Astrocyte of the spinal cord (primary cell): ENCODE measurements at places on chromosomes 6 and 20.
A peak's percentile ranks its signal among the peaks of the same experiment; 100 is the strongest.

- DNase-seq: no peak
These were observed 12.2 kb downstream of the FGD2 start for GRCh38 chr6:37017606-37018197.

- no peak for DNase-seq
These were observed 207.5 kb downstream of the SMOC2 start for GRCh38 chr6:168648240-168649125.

- no peak for DNase-seq
These were observed 64.0 kb upstream of the ADGRF4 start for GRCh38 chr6:47634210-47635047.

DNA sequence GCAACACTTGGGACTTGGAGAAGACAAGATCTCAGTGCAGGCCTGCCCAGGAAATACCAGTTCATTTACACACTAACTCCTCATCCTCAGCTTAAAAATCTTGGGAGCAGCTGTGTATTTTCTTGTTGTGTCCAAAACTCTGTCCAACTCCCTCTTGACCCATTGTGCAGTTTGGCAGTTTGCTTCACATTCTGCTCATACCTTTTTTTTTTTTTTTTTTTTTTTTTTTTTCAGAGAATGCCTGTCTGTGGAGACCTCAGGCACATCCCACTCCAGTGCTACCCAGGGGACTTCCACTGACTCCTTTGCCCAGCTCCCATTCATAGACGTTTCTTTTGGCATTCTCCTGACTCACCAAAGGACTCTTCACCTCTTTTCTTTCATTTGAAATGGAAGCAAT lies 265.8 kb upstream of the TCF21 start:
- peak; percentile 41 for DNase-seq

DNA sequence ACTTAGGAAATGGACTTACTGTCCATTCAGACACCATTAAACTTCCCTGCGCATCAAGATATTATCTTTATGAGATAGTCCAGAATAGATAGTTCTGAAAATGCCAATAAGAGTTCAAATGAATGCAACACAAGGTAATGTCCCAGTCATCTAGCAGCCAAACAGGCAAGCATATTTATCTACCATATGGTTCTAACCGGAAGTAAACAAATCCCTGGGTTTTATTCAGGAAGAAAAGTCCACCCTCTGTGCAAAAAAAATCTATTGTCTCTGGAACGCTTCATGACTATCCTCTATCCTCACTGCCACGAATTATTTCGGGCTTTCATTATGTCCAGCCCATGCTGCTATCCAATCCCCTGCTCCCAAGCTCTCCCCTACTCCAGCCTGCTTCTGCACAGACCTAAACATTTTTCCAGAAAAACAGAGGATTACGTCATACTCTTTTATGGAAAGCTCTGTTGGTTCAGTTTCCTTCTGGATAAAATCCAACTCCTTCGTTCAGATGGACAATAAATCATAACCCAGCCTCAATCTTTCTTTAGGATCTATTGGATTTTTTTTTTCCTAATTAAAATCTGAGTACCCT lies 11.4 kb downstream of the PPIL6 start:
- no peak for DNase-seq

DNA sequence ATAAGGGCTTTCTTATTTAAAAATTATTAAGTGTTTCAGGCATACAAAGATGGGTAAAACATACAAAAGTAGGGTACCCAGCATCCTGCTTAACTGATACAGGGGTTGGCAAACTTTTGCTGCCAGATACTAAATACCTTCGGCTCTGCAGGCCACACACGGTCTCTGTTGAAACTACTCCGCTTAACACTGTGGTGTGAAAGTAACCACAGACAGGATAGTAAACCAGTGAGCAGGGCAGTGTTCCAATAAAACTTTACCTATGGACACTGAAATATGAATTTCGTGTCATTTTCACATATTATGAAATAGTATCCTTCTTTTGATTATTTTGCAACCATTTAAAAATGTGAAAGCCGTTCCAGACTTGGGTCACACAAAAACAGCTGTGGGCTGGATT lies 92.4 kb downstream of the EYA2 start:
- DNase-seq: no peak

- DNase-seq: peak; percentile 83
These were observed 27.9 kb downstream of the CDYL start for GRCh38 chr6:4804095-4804494.

DNA sequence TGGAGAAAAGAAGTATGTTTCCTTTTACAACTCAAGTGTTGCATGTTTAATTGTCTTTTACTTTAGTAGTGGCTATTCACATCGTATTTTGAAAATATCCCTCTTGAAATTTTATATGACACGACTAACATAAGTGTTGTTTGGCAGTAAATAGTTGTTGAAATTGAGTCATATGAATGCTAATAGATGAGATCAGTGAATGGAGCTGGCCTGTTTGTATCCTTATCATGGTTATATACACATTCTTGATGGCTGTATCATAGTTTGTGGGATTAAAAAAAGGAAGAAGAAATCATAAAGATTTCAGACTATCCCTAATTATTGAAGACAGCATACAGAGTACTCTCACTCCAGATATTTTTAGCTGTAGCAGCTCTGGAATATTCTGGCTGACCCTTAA lies 8.2 kb upstream of the RAE1 start:
- DNase-seq: no peak

GRCh38 chr20:63384336-63384735 lies 23.2 kb upstream of the CHRNA4 start:
- no peak for DNase-seq

DNA sequence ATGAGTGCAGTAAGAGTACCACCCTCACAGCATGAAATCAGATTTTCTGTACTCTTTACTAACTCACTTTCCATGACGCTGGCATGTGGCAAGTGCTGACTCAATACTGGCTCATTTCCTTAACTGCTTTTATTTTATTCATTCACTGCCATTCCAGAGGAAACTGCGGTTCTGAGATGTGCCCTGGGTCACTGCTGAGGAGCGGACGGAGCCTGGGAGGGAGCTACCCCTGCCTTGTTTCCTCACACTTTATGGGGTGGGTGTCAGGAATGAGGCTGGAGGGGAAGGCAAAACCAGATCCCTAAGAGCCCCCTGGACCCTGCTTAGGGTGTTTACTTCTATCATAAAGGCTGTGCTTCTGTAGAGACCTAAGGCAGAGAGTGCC lies 14.4 kb downstream of the NT5E start:
- DNase-seq: peak; percentile 99

GRCh38 chr6:45448417-45449389 lies 71.0 kb upstream of the SUPT3H start:
- peak; percentile 45 for DNase-seq

DNA sequence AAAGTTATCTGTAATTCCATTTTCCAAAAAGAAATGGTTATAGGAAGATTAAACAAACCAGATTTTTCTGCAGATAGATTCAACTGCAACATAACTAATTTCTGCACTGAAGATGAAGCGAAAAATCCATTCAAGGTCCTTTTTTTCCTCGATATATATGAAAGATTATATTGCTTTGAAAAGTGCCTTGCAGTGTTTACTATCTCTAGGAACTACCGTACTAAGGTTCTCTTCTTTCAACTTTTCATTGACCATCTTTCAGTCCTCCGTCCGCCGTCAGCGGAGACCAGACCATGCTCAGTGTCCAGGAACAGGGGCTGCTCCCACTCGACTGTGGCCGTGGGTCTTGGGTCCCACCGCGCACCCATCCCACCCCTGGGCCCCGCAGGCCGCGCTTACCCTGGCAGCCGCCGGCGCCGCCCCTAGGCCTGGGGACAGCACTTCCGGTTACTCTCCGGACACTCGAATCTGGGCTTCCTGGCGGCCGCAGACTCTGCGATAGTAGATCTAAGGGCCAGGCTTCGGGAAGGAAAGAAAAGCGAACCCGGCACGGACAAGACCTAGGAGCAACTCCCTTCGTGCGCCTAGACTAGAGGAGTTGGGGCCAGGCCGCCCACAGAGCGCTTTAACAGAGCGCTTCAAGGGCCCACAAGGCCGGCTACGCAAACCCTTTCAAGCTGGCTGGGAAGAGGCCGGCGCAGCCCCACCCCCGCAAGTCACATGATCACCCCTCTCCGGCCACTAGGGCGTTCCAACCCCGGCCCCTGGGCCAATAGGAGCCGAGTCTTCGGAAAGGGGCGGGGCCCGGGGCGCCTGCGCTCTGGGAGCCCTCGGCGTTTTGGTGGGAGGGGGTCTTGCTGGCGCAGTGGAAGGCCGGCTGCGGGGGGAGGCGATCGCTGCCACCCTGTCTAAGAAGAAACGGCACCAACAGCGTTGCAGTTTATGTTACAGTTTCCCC lies at the start of gene ZNF322:
ZNF322 (minus strand) TSS at position 705 of the 958 bp plus-strand sequence. CDS start 21,193 bp downstream, outside the sequence.
- peak; percentile 94 for DNase-seq

GRCh38 chr6:17709476-17709875 lies 2.8 kb upstream of the NUP153 start:
- no peak for DNase-seq

- no peak for DNase-seq
These were observed 1.7 kb downstream of the HSF2 start for GRCh38 chr6:122401104-122401503.

- DNase-seq: no peak
These were observed 20.0 kb upstream of the UBE2J1 start for GRCh38 chr6:89372506-89372901.

GRCh38 chr20:23099791-23100719 lies 13.9 kb upstream of the CD93 start:
- DNase-seq: no peak

- DNase-seq: peak; percentile 73
These were observed 182.4 kb upstream of the MCHR2 start for GRCh38 chr6:100176311-100176950.

DNA sequence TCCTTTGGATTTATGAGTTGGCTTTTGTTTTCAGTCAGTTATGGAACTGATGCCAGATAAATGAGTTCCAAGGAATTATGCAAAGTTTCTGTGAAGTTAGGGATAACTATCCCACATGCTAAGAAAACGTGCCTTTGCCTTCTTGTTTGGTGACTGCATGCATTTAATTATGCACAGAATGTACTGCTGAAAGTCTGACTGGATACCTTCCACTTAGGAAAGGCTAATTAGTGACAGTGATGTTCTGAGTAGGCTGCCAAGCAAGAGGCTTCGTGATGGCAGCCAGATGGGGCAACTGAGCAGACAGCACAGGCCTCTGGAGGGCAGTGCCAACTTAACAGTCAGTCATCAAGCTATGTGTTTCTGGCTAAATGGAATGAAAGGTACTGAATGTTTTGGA lies 289.9 kb downstream of the CD109 start:
- DNase-seq: no peak

GRCh38 chr6:31749301-31750036 lies 9.7 kb downstream of the MSH5 start:
- no peak for DNase-seq

DNA sequence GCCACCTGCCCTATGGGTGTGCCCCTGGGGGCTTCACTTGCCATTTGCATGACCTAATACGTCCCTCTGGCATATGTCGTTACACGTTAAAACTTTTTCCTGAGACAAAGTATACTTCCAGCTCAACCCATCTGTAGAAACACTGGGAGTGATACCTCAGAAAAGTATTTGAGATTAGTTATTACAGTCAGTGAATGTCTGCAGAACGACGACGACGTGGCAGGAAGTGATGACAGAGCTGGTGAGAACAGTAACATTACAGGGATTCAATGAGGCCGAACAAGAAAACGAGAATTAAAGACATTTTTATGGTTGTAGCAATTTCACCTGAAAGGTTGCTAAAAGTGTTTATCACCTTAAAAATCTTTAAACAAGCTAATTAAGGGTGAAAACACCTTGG lies 40.2 kb downstream of the SASH1 start:
- DNase-seq: no peak

GRCh38 chr6:125251516-125252220 lies 50.1 kb downstream of the HDDC2 start:
- DNase-seq: peak; percentile 18
